ENCODE measurements at places on chromosomes 7 and 10.

- no peak for DNase-seq
These were observed 117.8 kb upstream of the AKR1E2 start for GRCh38 chr10:4708123-4708759.

GRCh38 chr10:6819301-6819700 is 239.2 kb upstream of the PRKCQ start:
- DNase-seq, result no peak

DNA sequence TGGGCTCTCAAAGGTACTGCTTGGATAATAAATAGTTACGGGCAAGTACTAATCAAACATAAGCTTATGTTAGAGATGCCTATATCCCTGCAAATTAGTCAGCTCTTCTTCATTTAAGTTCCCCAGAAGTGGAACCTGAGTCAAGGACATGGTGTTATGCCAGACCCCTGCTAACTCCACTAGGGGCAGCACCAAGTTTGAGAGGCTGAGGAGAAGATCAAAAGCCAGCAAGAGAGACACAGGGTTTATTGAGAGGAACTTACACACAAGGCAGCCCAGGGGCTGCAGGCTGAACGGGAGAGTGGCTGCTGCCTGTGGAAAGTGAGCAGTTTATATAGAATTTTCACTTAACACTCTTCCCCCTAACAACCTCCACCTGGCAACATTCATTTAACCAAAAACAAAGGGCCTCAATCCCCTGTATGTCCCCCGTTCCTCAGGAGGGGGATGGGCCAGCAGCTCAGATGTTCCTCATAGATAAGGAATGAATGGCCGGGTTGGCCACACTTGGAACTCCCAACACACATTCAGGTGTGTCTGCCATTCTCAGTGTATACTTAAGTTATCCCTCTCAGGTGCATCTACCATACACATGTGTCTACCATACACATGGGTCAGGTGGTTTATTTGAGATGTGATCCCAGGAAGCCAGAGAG is 62.6 kb upstream of the GHITM start:
- DNase-seq, result no peak

DNA sequence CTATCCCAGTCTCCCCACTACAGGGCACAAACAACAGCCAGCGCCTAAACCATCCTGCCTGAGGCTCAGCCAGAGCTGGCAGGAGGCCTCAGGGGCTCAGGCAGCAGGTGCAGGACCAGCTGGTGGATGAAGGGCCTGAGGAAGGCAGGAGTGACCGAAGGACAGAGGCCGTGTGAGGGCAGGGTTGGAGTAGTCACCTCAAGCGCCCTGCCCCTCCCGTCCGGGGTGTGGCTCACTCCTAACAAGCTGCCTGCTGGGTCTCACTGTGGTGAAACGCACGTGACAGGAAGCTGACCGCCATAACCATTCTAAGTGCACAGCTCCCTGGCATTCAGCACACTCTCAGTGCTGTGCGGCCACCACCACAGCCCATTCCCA is 281.1 kb downstream of the ELFN1 start:
- no peak for DNase-seq

GRCh38 chr10:27741173-27742091 is 4.2 kb downstream of the MKX start:
- DNase-seq, result no peak

GRCh38 chr7:134702366-134703240 is 56.0 kb downstream of the BPGM start:
- DNase-seq, result no peak

DNA sequence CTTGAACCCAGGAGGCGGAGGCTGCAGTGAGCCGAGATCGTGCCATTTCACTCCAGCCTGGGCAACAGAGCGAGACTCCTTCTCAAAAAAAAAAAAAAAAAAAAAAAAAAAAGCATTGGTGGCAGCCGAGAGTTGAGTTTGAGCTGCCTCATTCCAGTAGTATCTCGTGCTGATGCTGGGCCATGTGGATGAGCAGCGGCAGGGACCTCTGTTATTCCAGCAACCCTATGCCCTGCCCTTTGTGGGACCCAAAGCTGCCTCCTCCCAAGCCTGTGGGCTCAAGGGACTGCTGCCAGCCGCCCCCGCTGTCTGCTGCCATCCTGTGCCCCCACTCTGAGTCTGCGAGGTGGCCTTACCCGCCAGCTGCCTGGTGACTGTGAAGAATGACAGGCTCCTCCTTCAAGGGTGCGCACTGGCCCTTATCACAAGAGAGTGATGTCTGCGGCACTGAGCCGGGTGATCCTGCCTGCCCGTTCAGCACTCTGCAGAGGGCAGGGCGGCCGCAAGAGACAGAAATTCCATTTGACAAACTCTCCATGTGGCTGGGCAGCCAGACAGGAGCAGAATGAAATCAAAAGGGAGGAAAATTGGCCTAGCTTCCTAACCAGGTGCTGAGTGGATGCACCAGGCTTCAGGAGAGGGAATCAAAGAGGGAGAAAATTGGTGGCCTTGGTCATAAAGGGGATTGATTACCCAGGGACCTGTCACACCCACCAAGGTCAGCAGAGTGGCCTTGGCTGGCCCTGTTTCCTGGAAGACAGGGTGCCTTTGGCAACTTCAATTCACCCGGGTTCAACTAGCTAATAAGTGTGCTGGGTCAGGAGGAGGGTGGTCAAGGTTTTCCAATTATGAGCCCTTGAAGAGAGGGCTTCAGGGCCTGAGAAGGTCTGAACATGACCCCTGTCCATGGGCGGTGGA is 65.3 kb upstream of the ZMIZ1 start:
- no peak for DNase-seq

DNA sequence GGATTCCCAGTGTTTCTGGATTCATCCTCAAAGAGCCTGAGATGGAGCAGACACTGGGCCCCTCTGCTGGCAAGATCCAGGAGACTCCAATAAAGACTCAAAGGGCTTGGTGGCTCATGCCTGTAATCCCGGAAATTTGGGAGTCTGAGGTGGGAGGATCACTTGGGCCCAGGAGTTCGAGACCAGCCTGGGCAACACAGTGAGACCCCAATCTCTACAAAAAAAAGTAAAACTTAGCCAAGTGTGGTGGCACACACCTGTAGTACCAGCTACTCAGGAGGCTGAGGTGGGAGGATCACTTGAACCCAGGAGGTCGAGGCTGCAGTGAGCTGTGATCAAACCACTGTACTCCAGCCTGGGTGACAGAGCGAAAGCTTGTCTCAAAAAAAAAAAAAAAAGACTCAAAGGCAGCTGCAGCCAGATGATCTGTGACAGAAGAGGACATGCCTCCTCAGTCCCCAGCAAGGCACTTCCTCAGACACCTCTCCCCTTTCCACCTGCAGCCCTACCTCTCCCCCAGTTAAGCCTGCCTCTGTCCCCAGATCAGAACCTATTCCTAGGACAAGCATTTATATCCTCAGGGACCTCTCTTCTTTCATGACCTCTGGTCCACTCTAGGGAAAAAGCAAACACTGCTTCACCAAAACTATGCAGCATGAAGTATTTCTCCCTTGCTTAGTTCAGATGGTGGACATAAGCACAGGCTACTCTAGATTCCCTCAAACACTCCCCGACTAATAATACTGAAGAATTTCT is 27.9 kb downstream of the PDLIM1 start:
- DNase-seq, result no peak
